ENCODE measurements at places on chromosomes 4 and X.

- no peak for DNase-seq
These were observed 188.0 kb downstream of the TSPAN5 start for GRCh38 chr4:98470366-98470765.

GRCh38 chrX:39337451-39337850 is 536.2 kb downstream of the MID1IP1 start:
- no peak for DNase-seq

- DNase-seq = peak; percentile 83
These were observed 144.0 kb upstream of the NAP1L5 start for GRCh38 chr4:88841635-88842034.

DNA sequence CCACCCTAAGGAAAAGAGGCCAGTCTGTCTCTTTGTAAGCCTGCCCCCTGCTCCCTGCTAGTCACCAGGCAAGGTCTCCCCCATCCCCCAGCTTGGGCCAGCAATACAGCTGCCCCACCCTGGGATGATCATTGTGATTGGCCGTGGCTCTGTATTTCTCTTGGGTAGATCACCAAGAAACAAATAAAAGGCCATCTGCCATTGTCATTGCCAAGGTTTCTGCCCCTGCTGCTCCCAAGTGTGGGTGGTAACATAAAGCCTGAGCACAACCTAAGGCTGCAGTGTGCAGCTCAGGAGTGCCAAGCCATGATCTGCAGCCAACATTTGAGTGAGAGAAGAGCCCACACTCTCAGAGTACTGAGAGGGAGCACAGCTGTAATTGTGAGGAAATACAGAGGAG is 241.0 kb upstream of the POF1B start:
- DNase-seq = no peak

DNA sequence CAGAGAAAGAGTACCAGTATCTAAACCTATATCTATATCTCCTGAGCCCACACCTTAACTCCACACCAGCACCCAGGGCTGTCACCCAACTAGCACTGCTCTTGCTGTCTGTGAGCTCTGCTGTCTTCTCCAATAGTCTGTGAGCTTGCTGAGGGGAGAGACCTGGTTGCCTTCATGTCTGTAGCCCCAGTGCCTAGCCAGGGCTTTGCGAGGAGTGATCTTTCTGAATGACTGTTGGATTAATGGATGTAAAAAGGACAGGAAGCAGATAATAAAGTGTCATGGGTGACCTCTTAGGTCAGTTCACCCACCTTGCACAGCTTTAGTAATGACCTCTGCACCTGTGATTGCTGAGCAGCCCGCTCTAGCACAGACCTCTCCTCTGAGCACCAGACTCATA is 30.5 kb downstream of the CNGA2 start:
- no peak for DNase-seq

DNA sequence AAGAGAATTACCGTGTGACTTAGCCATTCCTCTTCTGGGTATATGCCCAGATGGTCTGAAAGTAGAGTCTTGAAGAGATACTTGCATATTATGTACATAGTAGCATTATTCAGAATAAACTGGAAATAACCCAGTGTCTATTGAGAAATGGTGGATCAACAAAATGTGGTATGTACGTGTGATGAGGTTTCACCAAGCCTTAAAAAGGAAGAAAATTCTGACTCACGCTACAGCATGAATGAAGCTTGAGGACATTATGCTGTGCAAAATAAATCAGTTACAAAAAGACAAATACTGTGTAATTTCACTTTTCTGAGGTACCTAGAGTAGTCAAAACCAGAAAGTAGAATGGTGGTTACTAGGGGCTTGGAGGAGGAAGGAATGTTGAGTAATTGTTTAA is 37.3 kb downstream of the GBA3 start:
- no peak for DNase-seq

GRCh38 chr4:126130215-126130614 is 815.5 kb downstream of the FAT4 start:
- DNase-seq = peak; percentile 8

- peak; percentile 57 for DNase-seq
These were observed 348.5 kb downstream of the OPHN1 start for GRCh38 chrX:68084765-68085164.

DNA sequence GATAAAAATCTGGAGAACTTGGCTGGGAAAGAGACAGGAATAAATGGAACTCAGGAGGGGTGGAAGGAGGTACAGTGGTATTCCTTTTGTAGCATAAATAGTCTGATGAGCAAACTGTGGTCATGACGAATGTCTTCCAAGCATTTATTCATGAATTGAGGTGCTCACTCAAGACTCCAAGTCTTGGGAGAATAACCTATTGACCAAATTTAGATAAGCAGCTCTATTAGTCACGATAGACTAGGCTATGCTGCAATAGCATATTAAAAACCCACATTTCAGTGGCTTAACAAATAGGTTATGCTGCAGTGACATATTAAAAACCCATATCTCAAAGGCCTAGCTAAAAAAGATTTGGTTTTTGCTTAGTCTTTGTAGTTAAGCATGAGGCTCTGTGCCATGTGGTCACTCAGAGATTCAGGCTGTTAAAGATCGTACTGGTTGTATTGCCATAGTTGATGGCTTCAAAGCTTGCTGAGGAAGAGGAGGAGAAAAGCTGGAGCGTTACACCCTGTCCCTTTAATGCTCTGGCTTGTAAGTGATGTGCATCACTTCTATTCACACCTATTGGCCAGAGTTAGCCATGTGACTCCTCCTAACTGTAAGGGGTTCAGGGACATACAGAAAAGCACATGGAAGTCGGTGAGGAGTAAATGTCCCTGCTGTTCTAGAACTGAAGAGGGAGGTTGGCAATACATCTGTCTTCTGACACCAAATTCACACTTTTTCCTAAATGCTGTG is 24.5 kb upstream of the CCDC149 start:
- no peak for DNase-seq

GRCh38 chrX:154441564-154441963 is 2.4 kb upstream of the FAM50A start:
- no peak for DNase-seq

DNA sequence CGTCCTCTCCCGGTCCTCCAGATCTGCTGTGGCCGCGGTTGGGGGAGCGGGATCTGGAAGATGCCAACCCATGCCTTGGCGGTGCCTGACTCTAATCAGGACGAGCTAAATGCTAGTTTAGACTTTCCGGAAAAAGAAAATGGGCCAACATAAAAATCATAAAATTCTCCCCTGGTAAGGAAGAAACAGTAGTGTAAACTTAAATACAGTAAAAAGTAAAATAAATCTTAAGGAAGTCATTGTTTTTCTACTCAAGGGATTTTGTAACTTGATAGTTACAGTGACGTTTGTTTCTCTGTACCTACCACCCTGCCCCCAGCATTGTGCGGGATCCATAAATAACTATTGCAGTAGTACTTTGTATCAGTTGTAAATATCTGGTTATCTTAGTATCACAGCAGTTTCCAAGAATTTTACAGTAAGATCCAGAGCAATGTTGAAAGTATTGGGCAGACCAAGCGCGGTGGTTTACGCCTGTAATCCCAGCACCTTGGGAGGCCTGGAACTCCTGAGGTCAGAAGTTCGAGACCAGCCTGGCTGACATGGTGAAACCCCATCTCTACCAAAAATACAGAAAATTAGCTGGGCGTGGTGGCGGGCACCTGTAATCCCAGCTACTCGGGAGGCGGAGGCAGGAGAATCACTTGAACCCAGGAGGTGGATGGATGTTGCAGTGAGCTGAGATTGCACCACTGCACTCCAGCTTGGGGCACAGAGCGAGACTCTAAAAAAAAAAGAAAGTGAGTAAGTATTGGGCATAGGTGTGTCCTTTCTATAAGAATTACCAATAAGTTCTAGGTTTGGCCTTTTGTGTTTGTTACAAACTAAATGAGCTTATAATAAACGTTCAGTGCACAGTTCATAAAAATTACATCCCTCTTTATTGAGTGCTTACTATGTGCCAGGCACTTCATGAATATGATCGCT is 1.0 kb upstream of the PLA2G12A start:
- DNase-seq = peak; percentile 83

GRCh38 chr4:151952137-151952536 is 191.3 kb upstream of the GATB start:
- DNase-seq = no peak

DNA sequence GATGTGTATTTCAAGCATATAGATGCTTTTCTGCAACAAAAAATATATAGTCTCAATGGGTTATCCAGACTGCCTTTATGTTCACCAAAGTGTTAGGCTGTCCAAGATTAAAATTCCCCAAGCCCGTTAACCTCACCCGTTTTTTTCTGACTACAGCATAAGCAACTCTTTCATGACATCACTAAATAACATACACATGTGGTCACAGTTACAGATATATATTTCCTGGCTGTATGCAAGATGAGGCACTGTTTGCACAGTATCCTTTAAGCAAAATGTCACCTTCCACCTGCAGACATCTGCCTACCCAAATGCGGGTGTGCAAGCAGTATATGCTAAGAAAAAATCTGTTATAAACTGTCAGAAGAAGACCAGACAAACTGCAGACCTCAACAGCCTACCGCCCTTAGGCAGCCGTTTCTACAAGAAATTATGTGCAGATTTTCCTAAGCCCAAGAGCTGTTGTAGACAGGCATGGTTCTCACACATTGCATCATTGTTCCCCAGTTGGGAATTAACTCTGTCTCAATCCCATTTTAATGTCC is 183.1 kb upstream of the MXRA5 start:
- DNase-seq = no peak

- no peak for DNase-seq
These were observed 145.2 kb upstream of the MAB21L2 start for GRCh38 chr4:150436598-150437370.

- DNase-seq = no peak
These were observed 32.0 kb upstream of the USP51 start for GRCh38 chrX:55521687-55522086.

- no peak for DNase-seq
These were observed 16.0 kb upstream of the PPEF1 start for GRCh38 chrX:18691431-18691830.

GRCh38 chrX:41236629-41237028 is 97.3 kb upstream of the DDX3X start:
- DNase-seq = no peak

GRCh38 chr4:5812506-5813229 is 80.2 kb downstream of the CRMP1 start:
- peak; percentile 54 for DNase-seq

- DNase-seq = no peak
These were observed 113.6 kb downstream of the SOX3 start for GRCh38 chrX:140391313-140391712.

DNA sequence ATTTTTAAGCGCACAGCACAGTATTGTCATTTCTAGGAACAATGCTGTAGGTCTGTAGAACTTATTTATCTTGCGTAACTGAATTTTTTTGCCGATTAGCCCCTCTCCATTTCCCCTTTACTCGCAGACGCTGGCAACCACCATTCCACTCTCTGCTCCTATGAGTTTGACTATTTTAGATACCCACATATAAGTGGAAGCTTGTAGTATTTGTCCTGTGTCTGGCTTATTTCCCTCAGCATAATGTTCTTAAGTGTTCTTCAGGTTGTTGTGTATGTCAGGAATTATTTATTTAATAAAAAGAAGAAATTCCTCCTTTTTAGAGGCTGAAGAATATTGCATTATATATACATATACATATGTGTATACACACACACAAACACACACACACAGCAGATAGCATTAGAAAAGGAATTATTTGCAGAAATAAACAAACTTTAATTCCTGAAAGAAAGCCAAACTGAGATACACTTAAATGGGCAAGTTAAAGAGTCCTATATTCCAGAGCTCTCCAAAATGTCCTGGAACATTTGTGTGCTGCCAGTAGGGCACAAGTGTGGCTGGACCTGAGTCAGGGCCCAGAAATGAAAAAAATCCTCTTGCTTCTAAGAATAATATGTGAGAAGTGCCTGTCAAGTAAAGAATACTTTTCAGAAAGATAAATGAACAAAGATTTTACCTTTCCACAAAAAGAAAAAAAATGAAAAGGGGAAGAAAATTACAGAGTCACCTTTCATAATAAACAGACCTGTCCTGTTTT is 4.5 kb upstream of the ZNF330 start:
- DNase-seq = no peak

DNA sequence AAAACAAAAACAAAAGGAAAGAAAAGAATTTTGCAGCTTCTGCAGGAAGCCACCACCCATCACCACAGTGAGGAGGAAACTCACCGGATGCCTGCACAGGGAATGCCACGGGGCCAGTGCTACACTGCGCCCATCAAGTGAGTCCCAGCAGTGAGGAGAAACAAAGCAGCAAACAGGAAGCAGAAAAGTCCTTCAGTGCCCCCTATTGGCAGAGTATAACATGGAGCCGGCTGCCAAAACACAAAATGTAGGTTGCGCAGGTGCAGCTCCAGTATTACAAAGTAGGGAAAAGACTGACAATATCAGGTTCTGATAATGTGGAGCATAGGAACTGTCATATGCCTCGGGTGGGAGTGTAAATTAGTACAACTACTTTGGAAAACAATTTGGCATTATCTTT is 23.3 kb upstream of the SCML2 start:
- DNase-seq = no peak

- DNase-seq = no peak
These were observed 36.6 kb upstream of the GRPEL1 start for GRCh38 chr4:7104366-7105031.

- DNase-seq = no peak
These were observed 14.4 kb upstream of the CDS1 start for GRCh38 chr4:84568496-84568895.

DNA sequence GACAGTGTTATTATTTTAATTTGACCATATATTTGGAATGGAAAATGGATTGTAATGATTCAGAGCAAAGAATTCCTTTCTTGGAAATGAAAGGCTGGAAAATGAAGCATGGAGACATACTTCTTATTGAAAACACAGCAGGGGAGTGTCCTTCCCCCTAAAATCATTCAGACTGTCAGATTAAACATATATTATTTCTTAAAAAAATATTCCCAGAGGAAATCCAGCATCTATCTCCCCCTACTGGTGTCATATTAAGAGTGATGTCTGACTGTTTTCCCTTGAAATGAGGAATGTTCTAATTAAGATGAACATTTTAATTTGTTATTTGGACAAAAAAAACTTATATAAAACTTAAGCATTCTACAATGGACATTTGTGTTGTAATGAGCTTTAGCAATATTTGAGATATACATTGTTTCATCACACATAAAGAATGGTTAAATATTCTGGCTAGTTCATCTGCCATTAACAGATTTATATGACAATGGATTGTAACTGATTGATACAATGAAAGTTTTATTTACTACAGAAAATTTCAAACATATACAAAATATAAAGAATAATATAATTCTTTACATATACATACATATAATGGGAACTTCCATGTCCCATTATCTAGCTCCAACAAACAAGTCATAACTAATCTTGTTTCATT is 264.6 kb downstream of the SPRY1 start:
- DNase-seq = peak; percentile 51

GRCh38 chrX:20212486-20213089 is 54.1 kb downstream of the RPS6KA3 start:
- DNase-seq = no peak

GRCh38 chrX:7346021-7346420 is 198.1 kb upstream of the PUDP start:
- DNase-seq = peak; percentile 57

- no peak for DNase-seq
These were observed 184.2 kb downstream of the CDS1 start for GRCh38 chr4:84767168-84767567.

- no peak for DNase-seq
These were observed 161.5 kb upstream of the SFRP2 start for GRCh38 chr4:153950100-153950979.
